ENCODE measurements at places on chromosomes 2 and 18. TPM values are rescaled to one million over a fixed set of nuclear protein-coding genes. Genes with fewer than 3 reads are reported as not detected.

CCDC148 gene
- not detected for total RNA-seq

CD302 gene
- 0.43 TPM for total RNA-seq

AKAIN1 gene
- not detected for total RNA-seq

CDH2 gene
- total RNA-seq = 0.18 TPM

ASXL3 gene
- total RNA-seq = not detected

- no peak for DNase-seq
These were observed 27.4 kb upstream of the TAF1B start for GRCh38 chr2:9815844-9816279.

DNA sequence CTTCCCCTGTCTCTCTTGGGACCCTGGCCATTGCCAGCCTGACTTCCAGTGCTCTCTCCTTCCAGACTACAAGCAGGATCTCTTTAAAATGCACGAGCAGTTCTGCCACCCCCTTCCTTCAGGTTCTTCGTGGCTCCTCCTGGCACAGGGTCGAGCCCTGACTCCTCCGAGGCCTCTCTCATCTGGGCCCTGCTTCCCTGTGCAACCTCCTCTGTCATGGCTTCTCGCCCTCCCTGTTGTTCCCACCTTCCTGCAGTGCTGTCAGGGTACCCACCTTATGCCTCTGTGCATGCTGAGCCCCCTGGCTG lies 56.7 kb upstream of the RPL31 start:
- DNase-seq = no peak

- DNase-seq = no peak
These were observed 259.7 kb downstream of the PDE11A start for GRCh38 chr2:177812713-177813396.

DNA sequence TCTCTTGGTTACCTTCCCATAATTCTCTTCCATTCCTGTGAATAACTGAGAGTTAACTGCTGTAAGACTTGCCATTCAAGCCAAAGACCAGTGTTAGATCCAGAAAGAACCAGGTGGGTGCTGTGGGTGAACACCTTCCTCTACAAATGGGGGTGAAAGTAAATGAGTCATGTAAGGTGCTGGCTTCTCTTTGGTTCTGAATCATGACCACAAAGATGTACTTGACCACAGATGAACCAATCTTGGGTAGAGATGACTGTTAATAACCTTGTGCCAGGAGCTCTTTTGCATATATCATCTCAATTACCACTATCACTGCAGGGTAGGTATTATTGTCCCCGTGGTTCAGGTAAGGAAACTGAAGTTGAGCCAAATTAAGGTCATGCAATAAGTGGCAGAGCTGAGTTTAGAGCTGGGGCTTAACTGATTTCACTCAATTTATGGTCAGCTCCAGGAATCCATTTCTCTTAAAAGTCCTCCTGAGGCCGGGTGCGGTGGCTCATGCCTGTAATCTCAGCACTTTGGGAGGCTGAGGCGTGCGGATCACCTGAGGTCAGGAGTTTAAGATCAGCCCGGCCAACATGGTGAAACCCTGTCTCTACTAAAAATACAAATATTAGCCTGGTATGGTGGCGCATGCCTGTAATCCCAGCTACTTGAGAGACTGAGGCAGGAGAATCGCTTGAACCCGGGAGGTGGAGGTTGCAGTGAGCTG lies 244.9 kb upstream of the CXCR4 start:
- DNase-seq = peak; percentile 70

- DNase-seq = no peak
These were observed 91.6 kb upstream of the ARL5A start for GRCh38 chr2:151919786-151920185.

DNA sequence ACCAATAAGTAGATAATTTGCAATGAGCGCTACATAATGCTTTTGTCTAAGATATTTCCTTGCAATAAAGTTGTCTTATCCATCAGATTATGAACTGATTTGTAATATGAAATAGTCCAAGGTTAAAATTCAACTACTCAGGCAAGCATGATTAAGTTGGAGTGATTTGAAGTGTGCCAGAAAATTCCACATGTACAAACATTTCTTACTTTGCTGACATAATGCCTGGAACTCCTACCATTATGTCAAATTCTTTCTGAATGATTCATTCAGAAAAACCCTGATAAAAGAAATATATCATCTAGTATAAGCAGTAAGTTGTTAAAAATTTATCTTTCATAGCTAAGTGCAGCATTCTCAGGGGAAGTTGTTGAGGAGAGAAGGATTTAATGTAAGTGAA lies 87.3 kb downstream of the CBLN2 start:
- DNase-seq = no peak

DNA sequence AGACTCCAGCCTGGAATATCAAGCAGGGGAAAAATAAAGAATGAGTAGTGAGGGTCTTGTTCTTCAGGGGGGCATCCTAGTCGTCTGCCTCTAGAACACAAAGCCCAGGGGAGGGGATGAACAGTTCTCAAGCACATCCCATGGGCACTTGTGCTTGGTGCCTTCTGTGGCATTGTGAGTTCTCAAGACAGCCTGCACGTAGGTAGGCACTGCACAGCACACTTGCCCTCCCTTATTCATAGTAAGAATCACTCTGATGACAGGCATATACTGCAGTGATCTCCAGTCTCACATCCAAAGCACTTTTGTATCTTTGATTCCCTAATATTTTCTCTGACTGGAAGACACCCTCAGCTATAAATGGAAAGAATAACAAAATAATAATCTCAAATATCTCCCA lies 104.7 kb upstream of the CNGA3 start:
- no peak for DNase-seq

DNA sequence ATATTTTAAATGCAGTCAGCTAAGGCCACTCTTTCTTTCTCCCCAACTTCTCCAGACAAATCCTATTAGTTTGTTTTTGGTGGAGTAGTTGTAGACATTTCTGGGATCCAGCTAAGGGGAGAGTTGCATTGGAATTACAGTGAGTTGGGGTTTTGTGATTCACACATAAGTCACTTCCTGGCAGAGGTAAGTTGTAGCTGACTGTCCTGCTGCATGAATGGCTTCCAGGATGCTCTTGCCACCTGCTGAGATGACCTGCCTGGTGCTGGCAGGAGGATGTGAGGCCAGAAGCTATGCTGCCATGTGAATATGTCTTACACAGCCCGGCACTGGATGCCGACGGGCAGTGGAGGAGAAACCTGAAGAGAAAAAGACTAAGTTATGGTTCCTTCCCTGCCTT lies 243.7 kb downstream of the TDRD15 start:
- DNase-seq = no peak

GRCh38 chr2:169476459-169476858 lies 2.8 kb upstream of the BBS5 start:
- DNase-seq = no peak

- DNase-seq = no peak
These were observed 190.4 kb upstream of the STK17B start for GRCh38 chr2:196361606-196362326.

- no peak for DNase-seq
These were observed 5.2 kb upstream of the PPP4R1 start for GRCh38 chr18:9619545-9619944.

GRCh38 chr2:1550658-1551316 lies 137.5 kb downstream of the TPO start:
- peak; percentile 65 for DNase-seq

DNA sequence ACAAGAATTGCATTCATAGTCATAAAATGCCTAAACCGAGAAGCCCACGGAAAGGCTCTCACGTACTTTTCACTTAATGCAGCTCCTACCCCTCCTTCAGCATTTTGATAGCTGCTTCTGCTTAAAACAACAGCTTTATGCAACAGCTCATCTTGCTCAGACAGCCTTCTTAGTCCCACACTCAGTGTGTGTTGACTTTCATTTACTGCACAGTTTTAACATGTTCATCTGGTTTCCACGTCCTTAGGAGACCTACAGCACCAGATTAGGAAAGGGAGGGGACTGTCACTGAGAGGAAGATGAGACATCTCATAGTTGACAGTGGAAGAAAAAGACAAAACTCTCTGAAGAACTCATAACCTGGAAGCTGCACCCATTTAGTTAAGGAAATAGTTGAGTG lies 435.4 kb downstream of the SETBP1 start:
- DNase-seq = no peak

DNA sequence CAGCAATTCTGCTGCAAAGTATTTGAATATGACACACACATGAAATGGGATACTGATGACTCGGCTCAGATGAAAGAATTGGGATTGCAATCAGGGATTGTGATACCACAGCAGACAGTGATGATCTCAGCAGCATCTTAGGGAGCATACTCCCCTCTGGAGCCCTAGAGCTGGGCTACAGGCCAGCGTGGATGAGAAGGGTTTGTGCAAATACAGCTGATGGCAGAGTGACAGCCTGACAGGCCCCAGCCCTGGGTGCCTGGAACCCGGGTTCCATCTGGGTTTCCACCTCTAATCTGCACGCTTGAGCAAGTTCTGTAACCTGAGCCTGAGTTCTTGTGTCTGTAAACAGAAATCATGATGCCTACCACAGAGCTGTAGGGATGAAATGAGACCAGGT lies 418.0 kb downstream of the LRATD1 start:
- DNase-seq = no peak
